ENCODE measurements at places on chromosomes 11 and 22.

DNA sequence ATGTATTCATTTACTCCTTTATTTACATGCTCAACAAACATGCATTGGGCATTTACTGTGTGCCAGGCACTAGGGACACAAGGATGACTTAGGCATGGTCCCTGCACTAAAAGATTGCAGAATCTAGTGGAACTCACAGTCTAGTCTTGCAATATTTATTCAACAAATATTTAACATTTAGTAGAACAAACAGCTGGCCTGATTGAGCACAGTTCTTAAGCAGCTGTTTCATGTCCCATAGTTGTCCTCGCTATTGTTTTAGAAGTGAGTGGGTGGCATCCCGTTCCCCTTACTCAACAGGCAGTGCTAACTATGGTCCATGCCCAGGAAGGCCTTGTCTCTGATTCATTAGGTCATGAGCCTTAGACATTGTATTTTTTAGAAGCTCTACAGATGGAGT, 459.9 kb upstream of the CADM1 start:
- no peak for ATAC-seq

DNA sequence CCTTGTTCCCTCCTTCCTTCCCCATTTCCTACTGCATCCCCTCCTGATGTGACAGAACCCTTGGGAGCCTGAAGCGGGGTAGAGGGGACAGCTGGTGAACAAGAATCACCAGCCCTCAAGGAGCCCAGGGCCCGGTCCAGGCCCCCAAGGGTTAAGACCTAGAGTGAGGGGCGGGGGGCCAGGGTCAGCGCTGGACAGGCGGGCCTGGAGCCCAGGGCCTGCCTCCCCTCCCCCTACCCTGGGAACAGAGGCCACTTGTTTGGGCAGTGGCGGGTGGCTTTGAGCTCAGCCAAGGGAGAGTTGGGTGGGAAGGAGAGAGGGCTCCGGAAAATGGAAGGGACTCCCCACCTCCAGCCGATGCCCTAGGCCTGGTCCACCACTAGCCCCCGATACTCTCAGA, 2.1 kb downstream of the ARAP1 start:
- ATAC-seq, result no peak

GRCh38 chr22:32922186-32922585, 120.7 kb downstream of the TIMP3 start:
- ATAC-seq, result no peak

DNA sequence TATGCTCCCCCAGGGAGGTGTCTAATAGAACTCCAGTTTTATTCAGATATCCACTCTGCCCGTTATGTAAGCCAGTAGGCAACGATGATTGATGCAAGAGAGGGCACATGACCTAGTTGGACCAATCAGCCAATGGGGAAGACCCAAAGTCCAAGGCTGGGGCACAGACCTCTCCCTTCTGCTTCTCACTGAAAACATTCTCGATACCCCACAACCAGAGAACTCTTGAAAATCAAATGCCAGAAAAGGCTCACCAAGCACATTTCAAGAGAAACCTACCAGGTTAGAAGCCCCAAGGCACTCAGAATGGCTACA, 7.4 kb downstream of the HIRA start:
- ATAC-seq, result no peak

DNA sequence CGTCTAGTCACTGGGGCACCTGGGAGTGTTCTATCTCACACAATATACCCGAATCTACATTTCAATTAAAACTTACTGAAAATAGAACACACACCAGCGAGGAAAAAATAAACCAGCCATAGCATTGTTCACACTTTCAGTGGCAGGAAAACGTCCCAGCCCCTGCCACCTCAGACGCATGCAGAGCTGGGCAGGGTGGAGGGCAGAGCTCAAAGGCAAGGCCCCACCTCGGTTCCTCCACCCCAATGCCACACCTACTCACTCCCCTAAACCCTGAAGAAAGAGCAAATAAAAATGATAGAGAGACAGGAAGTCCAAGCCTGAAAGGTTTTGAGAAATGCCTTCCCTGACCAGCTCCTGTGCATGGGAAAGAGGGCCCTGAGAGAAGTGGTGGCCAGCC, 14.8 kb downstream of the B3GNT6 start:
- ATAC-seq, result no peak

DNA sequence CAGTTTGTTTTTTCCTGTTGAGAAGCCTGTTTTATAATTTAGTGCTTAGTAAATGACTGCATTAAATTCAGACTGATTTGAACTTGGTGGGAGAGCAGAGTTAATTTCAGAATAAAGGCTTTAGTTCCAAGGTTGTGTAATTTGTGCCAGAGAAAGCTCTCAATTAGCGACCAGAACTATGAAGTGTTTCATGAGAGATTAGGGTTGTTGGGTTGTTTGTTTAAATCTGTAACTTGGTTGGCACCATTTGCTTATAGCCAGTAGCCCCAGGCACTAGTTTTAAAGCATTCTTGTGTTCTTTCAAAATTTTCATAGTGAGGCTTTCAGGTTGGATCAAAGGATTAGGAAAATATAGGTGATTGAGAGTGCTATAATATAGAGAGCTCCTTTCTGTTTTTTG, 25.5 kb downstream of the UVRAG start:
- ATAC-seq, result no peak

Measured in gastroesophageal sphincter (tissue), 4 donors.